Activated CD8-positive, alpha-beta T cell treated with anti-CD3 and anti-CD28 coated beads, Interleukin-2, amount 10 ng/mL, durations not matched to agents 7 days and 5 days (primary cell): ENCODE measurements at places on chromosomes 7 and 10. TPM values are rescaled to one million over a fixed set of nuclear protein-coding genes. Genes with fewer than 3 reads are reported as not detected.

DNA sequence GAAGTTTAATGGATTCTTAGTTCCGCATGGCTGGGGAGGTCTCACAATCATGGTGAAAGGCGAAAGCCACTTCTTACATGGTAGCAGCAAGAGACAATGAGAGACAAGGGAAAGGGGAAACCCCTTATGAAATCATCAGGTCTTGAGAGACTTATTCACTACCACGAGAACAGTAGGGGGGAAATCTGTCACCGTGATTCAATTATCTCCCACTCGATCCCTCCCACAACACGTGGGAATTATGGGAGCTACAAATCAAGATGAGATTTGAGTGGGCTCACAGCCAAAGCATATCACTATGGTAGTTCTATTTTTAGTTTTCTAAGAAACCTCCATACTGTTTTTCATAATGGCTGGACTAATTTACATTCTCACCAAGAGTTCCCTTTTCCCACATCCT is 36.7 kb downstream of the SPAM1 start:
- DNase-seq, result no peak

GRCh38 chr10:103671126-103671895 is 177.8 kb downstream of the NEURL1 start:
- no peak for DNase-seq

DNA sequence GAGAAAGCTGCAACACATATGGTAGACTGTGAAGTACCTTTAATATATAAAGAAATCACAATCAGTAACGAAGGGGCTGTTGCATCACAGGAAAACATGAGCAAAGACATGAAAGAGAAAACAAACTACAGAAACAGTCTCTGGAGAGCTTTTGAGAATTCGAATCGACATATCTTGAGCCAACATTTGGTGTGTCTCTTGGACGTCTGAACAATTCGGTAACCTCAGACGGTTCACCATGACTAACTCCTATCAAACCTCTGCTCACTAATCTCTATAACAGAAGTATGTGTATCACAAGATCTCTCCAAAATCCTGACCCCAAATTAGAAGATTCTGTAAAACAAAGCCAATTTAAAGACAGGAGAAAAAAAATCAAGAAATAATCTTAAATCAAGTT is 262.0 kb upstream of the YAE1 start:
- DNase-seq, result no peak

DNA sequence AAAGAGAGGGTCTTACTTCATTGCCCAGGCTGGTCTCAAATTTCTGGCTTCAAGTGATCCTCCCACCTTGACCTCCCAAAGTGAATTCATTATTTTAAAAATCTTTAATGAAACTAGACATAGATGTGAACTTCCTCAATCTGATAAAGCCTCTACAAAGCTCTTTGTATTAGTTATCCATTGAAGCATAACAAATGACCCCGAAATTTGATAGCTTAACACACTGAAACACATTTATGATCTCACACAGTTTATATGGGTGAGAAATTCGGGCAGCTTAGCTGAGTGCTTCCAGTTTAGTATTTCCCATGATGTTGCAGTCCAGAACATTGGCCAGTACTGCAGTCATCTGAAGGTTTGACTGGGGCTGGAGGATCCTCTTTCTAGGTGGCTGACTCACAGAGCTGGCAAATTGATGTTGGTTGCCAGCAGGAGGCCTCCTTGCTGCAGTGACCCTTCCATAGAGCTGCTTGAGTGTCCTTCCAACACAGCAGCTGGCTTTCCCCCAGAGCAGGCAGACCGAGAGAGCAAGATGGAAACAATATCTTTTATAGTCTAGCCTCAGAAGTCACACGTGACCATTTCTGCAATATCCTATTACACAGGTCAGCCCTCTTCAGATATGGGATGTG is 16.6 kb upstream of the WNT8B start:
- DNase-seq, result no peak

GRCh38 chr7:146375170-146375569 is 258.6 kb downstream of the CNTNAP2 start:
- DNase-seq, result no peak

DNA sequence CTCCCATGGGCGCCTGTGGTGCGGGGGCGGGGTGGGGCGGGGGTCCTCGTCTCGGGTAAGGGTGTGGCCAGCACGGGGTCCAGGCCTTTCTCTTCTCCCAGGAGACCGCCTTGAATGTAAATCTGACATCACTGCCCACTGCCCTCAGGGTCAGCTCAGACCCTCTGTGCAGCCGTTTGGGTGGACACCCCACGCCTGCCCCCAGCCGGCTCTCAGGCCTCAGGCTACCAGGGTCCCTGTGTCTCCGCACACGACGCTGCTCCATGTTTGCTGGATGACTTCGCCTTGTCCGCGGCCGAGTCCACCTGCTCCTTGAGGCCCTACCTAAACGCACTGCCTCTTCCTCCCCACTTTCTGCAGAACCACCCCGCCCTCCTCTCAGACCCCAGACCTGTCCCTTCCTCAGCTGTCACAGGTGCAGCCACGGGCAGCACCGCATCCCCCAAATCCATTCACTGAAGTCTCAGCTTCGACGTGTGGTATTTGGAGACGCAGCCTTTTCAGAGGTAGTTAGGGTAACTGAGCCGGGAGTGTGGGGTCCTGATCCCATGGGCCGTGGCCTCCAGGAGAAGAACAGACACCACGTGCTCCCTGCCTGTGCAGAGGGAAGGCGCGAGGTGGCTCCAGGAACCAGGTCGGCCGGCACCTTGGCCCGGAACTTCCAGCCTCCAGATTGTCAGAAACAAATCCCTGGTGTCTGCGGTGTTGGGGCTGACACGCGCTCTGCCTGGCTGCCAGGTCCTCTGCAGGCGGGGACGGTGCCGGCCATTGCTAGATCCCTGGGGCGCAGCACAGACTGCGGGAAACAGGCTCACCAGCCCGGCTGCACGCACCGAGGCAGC is 97.4 kb upstream of the DIP2C start:
- no peak for DNase-seq

GRCh38 chr7:142892951-142893350 is 7.4 kb upstream of the TRPV6 start:
- DNase-seq, result no peak

DNA sequence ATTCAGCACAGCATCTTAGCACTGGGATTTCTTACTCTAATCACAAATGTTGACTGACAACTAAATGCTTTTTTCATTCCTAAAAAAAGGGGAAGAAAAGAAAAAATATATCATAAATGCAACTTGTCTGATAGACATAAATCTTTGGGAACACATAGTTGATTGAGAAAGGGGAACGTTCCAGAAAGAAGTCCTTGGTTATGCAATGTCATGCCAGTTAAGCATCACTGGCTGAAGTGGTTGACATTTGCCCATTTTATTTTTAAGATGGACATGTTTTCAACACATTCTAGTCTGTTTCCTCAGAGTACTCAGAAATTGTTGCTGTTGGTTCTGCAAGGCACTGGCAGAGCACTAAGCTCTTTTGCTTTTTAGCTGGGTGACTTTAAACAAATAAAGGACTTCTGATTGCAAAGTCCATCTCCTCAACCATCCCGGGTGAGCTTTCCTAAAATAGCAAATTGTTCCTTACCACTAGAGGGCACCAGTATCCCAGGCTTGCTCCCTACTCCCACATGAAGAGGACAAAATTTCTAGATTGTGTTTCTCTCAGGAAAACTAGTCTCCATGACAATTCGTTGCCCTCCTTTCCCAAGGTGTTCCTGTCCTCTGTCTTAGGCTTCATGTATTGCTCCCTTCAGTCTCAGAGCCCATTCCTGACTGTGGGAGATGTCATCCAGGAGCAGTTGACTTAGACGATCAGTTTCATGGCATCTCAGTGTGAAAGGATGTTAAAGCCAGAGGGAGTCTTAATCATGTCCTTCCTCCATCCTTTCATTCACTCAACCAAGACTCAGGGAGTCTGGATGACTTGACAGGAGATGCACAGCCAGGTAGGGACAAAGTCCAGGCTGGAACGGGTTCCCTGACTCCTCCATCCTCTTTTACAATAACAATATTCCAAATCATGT is 23.9 kb downstream of the OPALIN start:
- DNase-seq, result no peak

The CYTH3 gene
- 1.9 TPM for total RNA-seq

The HERC4 gene
- total RNA-seq, result 48.8 TPM

- DNase-seq, result no peak
Observed at GRCh38 chr7:41268878-41269277, 434.0 kb downstream of the INHBA start.

The BHLHA15 gene
- not detected for total RNA-seq

DNA sequence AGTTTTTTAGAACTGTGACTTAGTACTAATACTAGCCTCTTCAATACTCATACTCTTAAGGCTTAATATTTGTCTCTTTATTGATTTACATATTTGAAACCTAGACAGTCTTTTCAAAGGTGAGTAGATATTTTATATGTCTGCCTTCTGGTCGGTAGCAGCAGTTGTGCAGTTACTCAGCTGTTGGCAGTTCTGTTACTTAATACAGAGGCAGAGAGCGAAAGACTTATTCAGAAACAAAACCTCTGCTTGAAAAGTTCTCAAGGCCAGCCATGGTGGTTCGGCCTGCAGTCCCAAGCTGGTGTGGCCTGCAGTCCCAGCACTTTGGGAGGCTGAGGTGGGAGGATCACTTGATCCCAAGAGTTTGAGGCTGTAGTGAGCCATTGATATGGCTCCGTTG is 84.2 kb downstream of the AUTS2 start:
- no peak for DNase-seq

The SPDYE11 gene
- not detected for total RNA-seq

DNA sequence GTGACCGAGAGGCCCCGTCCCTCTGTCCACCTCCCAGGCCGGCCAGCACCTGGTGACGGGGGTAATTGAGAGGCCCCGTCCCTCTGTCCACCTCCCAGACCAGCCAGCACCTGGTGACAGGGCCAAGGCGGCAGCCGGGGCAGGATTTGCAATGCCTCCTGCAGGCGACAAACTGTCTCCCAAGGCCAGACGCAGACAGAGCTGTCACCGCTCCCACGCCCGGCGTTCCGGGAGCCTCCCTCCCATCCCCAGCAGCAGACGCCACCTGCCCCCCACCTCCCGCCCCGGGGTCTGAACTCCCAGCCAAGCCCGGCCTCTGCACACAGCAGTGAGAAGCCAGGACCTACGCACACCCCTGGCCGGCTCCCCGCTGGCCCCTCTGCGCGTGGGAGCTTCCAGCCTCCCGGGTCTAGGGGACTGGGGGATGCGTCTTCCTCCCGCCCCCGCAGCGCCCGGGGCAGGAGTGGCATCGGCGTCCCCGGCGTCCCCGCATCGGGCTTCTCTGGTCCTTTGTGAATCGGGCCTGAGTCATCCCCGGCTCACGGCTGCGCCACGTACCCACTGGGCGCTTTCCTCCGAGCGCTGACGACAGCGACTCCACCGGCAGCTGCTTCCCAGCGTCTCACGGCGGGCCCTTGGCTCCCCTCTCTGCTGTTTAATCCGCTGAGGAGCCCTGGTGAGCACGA is 95.1 kb upstream of the DIP2C start:
- peak; percentile 35 for DNase-seq

- no peak for DNase-seq
Observed at GRCh38 chr7:52365349-52365748, 670.1 kb upstream of the POM121L12 start.

The CFAP43 gene
- total RNA-seq, result not detected

GRCh38 chr10:78821052-78821451 is 247.7 kb upstream of the ZMIZ1 start:
- DNase-seq, result no peak

DNA sequence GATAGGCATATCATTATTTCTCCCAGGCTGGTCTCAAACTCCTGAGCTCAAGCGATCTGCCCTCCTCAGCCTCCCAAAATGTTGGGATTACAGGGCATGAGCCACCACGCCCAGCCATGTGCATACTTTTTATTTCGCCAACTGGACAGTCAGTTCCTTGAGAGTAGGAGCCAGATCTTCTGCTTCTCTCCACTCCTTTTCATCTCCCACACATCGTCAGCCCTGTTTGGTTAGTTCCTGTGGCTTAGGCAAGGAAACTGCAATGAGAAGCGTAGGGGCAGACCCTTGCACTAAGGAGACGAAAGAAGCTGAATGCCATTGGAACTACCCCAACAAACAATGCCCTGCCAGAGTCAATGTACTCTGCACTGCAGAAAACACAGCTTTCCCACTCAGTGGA is 178.2 kb downstream of the TRIL start:
- no peak for DNase-seq

GRCh38 chr7:115747174-115747573 is 283.4 kb downstream of the TFEC start:
- DNase-seq, result no peak

- no peak for DNase-seq
Observed at GRCh38 chr10:96658844-96659243, 61.5 kb downstream of the PIK3AP1 start.

- no peak for DNase-seq
Observed at GRCh38 chr10:73263693-73264347, 11.4 kb upstream of the MRPS16 start.

DNA sequence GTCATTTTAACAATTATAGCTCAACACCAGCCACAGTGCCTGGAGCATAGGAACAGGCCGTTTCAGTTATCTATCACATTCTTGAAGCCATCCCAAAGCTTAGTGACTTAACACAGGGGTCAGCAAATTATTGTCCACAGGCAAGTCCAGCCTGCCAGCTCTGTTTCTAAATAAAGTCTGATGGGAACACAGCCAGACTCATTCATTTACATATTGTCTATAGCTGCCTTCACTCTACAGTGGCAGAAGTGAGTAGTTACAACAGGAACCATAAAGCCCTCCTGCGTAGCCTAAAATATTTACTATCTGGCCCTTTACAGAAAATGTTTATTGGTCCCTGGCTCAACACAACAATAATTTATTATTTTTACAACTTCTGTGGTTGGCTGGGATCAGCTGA is 407.5 kb upstream of the AUTS2 start:
- no peak for DNase-seq

DNA sequence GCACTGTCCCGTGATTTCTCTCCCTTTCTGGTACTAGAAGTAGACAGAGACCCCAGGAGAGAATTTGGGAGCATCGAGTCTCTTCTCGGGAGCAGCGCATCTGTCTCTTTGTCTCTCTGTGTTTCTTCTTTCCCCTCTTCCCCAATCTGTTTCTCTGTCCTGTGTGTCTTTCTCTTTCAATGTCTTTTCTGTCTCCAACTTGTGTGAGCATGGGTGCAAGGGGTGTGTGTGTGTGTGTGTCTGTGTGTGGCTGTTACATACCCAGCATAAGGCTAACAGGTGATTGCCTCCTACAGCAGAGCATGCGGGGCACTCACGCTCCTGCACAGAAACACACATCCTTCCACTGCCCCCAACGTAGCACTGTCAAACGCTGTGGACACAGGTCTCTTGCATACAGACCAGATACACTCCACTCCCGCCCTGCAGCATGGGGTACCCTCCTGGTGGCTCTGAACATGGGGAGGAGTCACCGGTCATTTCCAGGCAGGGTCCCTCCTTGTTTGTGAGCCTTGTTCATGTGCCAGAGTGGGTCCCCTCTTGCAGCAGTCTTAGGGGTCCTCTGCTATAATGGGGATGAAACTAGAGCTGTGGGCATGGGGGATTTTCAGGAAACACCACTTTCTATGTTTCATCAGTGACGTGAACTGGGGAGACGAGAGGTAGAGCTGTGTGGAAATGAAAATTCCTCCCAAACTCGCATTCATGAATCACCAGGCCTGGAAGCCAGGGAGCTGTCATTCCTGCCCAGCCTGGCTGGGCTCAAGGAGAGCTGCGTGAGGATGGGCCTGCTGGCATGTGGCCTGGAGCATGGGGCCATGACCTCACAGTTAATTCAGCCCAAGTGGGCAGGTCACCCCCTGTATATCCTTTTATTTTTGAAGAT is 980 bp downstream of the ADAMTS14 start:
- no peak for DNase-seq

- DNase-seq, result peak; percentile 53
Observed at GRCh38 chr7:103343758-103344452, 662 bp downstream of the DNAJC2 start.

The PLXNA4 gene
- 45.4 TPM for total RNA-seq
